ENCODE measurements at places on chromosomes 12 and 14. TPM values are rescaled to one million over a fixed set of nuclear protein-coding genes. Genes with fewer than 3 reads are reported as not detected.

DNA sequence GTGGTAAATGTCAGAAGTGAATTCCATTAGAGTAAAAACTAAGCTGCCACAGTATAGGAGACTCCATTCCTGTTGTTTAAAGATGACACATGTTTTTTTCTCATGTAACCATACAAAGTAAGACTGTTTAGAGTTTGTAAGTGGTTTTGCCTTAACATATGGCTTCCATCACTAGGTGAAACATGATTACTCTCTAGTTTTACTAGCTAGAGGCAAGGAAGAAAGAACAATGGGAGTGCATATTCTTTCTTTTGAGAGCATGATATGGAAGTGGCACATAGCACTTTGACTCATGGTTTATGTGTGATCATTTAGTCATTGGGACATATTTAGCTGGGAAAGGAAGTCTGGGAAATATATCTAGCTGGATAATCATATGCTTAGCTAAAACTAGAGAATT is 7.7 kb downstream of the ATF7IP start:
- no peak for DNase-seq
- no peak overlapping the region for H3K27ac ChIP-seq
- no peaks in the 10 kb centered on the region for H3K36me3 ChIP-seq
- peaks cover 30% of the 10 kb centered on the region for H3K4me1 ChIP-seq
- no peak overlapping the region for H3K4me3 ChIP-seq
- H3K27me3 ChIP-seq = no peaks in the 10 kb centered on the region

DNA sequence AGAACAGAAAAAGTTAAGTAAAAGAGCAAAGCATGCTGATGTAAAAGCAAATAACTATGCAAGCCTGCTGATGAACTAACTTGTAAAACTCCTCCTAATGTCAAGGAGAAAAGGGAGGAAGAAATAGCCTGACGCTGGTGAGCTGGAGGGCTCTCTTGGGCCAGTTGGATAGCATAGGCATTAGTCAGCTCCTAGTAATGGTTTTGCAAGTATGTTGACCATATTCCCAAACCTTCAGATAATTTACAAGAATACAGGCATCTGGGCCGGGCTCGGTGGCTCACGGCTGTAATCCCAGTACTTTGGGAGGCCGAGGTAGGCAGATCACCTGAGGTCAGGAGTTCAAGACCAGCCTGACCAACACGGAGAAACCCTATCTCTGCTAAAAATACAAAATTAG is 871.4 kb downstream of the C12orf50 start:
- H3K36me3 ChIP-seq = no peaks in the 10 kb centered on the region
- H3K4me3 ChIP-seq = no peak overlapping the region
- no peak overlapping the region for H3K27ac ChIP-seq
- H3K27me3 ChIP-seq = no peaks in the 10 kb centered on the region
- H3K4me1 ChIP-seq = no peaks in the 10 kb centered on the region

DNA sequence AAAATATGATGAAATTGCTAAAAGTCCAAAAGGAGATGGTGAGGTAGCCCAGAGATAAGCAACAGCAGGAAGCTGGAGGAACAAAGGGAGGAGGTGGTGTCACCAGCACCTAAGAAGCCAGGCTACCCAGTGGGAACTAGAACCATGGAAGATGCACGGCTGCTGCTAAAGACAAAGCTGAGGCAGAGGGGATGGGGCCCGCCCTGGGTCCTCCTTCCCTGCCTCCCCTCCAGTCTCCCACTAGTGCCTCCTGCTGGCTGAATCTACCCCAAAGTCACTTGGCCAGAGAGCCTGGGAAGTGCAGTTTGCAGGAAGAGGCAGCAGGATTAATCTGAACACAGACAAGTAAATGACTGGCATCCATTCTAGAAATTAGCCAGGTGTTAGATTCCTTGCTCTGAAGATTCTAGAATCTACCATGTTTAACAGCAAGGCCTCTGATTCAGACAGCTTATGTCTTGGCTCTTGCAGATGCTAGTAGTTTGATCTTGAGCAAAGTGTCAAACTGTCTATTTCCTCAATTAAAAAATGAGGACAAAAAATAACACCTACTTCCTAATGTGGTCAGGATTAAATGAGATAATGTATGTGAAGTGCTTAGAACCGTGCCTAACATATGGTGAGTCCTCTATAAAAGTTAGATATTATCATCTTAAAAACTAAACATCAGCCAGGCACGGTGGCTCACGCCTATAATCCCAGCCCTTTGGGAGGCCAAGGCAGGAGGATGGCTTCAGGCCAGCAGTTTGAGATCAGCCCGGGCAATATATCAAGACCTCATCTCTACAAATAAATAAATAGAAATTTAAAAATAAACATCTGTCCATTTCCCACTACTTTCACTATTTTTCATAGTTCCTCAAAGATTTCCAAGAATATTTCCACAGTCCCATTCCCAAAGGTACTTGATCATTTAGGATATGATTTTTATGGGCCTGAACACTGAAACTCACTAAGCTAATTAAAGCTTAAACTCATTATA is 5.8 kb upstream of the LRP10 start:
- no peak overlapping the region for H3K4me3 ChIP-seq
- H3K27ac ChIP-seq = no peak overlapping the region
- DNase-seq = no peak
- H3K4me1 ChIP-seq = peaks cover 11% of the 10 kb centered on the region
- no peaks in the 10 kb centered on the region for H3K27me3 ChIP-seq
- H3K36me3 ChIP-seq = no peaks in the 10 kb centered on the region

GRCh38 chr12:46900734-46901463 is 75.1 kb upstream of the SLC38A4 start:
- no peak overlapping the region for H3K4me3 ChIP-seq
- H3K27me3 ChIP-seq = no peaks in the 10 kb centered on the region
- no peaks in the 10 kb centered on the region for H3K4me1 ChIP-seq
- DNase-seq = no peak

DNA sequence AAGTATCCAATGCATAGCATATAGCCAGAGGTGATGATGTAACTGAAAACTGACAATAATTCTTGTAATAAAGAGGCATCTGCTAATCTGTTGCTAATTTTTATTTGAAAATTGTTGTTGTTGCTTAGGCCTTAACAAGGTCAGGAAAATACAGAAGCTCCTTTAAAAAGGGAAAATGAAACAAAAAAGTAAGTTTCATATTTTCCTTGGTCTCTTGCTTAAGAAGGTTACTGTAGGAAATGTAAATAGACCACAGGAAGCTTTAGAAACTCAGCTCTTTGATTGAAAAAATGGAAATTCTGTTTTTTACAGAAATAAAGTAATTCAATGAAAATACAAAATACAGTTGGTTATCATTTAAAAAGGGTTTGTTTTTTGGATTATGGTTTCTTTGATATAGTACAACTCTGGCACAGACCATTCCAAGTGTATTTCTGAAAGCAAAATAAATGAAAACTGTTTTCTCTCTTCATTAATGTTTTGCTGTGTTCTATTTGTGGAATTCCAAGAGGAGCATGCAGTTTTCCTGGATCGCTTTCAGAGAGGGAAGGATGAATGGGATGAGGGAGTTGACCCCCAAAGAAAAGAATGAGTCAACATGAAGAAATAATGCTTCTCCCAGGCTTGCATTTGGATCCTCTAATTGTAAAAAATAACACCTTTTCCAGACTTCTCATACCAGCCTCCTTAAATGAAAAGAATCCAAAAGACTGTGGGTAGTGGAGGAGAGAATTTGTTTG is 398.0 kb upstream of the FAR2 start:
- H3K4me1 ChIP-seq = no peaks in the 10 kb centered on the region
- no peaks in the 10 kb centered on the region for H3K27me3 ChIP-seq
- no peak overlapping the region for H3K27ac ChIP-seq
- H3K4me3 ChIP-seq = no peak overlapping the region
- no peaks in the 10 kb centered on the region for H3K36me3 ChIP-seq

DNA sequence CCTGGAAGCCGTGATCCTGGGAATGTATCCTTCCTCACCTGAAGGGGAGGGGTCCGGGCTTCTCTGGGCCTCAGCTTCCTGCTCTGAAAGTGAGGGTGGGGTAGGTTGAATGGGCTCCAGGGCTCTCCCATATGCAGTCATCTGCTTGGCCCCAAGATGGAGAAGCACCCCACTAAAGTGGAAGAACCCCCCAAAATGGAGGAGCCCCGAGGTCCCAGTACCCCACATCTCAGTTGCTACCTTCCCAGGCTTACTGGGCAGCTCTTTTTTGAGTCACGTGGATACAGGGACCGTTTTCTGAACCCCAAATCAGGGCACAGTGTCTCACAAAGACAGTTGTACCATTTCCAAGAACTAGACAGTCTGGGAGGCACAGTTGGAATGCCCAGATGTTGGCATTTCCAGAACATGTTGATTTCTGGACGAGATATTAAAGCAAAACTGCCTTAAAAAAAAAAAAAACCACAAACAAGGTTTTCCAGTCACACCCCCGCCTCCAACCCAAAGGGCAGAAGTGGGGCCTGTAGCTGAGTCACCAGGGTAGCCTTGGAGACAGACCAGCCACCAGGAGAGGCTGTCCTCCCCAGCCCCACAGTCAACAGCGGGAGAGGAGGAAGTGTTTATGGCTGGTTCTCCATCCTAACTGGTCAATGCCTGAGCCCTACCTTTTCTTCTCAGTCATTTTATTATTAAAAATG is 12.1 kb downstream of the VASH1 start:
- no peaks in the 10 kb centered on the region for H3K36me3 ChIP-seq
- H3K4me3 ChIP-seq = no peak overlapping the region
- peak overlapping the region; percentile 81 for H3K27ac ChIP-seq
- no peaks in the 10 kb centered on the region for H3K27me3 ChIP-seq

GRCh38 chr14:71317385-71318096 is 410.3 kb downstream of the PCNX1 start:
- H3K4me3 ChIP-seq = no peak overlapping the region
- H3K27me3 ChIP-seq = no peaks in the 10 kb centered on the region
- DNase-seq = no peak
- no peaks in the 10 kb centered on the region for H3K36me3 ChIP-seq

DNA sequence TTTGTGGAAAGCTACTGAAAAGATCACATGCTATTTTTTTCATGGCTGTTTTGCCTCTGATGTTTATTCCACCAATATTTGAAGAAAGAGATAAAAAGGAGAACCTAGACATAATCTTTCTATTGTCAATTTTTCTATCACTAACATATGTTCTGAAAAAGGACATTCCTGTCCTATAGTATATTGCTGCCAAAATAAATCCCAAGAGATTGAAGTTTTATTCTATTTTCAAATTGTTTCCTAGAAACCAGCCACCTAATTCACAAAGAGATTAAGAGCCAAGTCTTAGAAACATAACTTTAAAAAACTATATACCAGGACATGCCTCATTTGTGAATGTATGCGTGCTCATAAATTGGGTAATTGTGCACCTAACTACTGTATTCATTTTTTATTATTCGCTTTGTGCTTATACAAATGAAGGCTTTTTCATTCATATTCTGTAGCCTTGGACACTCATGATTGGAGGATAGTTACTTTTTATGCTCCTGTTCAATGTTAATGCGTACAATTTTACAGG is 200.7 kb downstream of the FUT8 start:
- no peak overlapping the region for H3K4me3 ChIP-seq
- no peaks in the 10 kb centered on the region for H3K4me1 ChIP-seq
- no peaks in the 10 kb centered on the region for H3K27me3 ChIP-seq
- no peak overlapping the region for H3K27ac ChIP-seq
- no peaks in the 10 kb centered on the region for H3K36me3 ChIP-seq

DNA sequence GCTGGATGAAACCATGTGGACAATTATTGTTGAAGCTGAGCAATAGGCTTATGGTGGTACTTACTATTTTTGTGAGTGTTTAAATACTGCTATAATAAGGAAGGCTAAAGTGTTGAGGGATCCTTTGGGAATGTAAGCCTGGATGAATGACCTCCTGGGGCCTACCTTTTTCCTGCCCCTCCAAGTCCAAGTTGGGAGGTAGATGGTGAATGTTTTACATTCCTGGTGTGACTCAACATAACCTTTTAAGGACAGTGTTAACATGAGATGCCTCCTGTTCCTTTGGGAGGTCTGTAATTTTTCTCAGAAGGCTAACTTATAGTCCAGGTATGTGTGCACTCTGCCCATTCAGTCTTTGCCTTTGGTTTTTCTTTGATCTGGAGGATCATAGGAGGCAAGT is 315.9 kb downstream of the NRXN3 start:
- no peak for DNase-seq
- H3K36me3 ChIP-seq = no peaks in the 10 kb centered on the region
- H3K4me1 ChIP-seq = no peaks in the 10 kb centered on the region
- H3K4me3 ChIP-seq = no peak overlapping the region
- H3K27me3 ChIP-seq = no peaks in the 10 kb centered on the region

GRCh38 chr12:46005151-46005797 is 14.9 kb upstream of the SCAF11 start:
- no peaks in the 10 kb centered on the region for H3K4me1 ChIP-seq
- no peaks in the 10 kb centered on the region for H3K36me3 ChIP-seq
- DNase-seq = no peak
- no peaks in the 10 kb centered on the region for H3K27me3 ChIP-seq
- H3K27ac ChIP-seq = no peak overlapping the region

DNA sequence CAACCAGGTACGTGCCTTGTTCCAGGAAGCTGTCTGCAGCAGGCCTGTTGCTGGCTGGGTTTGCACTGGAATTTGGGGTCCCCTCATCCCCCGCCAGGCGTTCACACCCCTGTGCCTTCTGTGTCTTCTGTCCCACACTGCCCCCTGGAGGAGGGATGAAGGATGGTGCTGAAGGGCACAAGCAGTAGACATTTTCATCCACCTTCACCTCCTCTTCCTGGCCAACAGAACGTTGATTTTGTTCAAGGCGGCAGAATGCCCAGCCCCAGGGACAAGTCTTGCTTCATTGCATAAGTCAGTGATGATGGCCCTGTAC is 122.1 kb downstream of the CALM1 start:
- no peaks in the 10 kb centered on the region for H3K36me3 ChIP-seq
- no peak overlapping the region for H3K27ac ChIP-seq
- peaks cover 29% of the 10 kb centered on the region for H3K4me1 ChIP-seq
- H3K27me3 ChIP-seq = no peaks in the 10 kb centered on the region
- DNase-seq = no peak

Gene B4GALNT1
- 0.98 TPM for total RNA-seq

Gene DHRS2
- total RNA-seq = 0.30 TPM

Gene NACA
- 586 TPM for total RNA-seq

Gene TAS2R9
- not detected for total RNA-seq

Gene NAV3
- total RNA-seq = 3.5 TPM

All from upper lobe of left lung (tissue), 6 donors.